ENCODE measurements at places on chromosomes 12 and 14. TPM values are rescaled to one million over a fixed set of nuclear protein-coding genes. Genes with fewer than 3 reads are reported as not detected.

Gene ANKRD52
- 49.1 TPM for total RNA-seq

Gene AKAP6
- total RNA-seq = 600 TPM

Gene SYCP3
- total RNA-seq = not detected

Gene KLRG1
- 5.2 TPM for total RNA-seq

Gene DCN
- total RNA-seq = not detected

Gene FBLN5
- total RNA-seq = not detected

Gene CCDC184
- 36.2 TPM for total RNA-seq

Gene P2RX2
- total RNA-seq = 4.1 TPM

Gene IFNG-AS1
- total RNA-seq = not detected

Gene CEBPE
- not detected for total RNA-seq

Gene KRT86
- not detected for total RNA-seq

Gene OAS1
- total RNA-seq = not detected

Gene APOF
- not detected for total RNA-seq

Gene FGF23
- total RNA-seq = not detected

Gene AMHR2
- not detected for total RNA-seq

Gene PGF
- 7.9 TPM for total RNA-seq

Gene CACNA2D4
- not detected for total RNA-seq

Gene HNF1A
- total RNA-seq = not detected

Gene LIMA1
- 69.4 TPM for total RNA-seq

Gene FGD6
- 42.1 TPM for total RNA-seq

Gene CLEC12A
- total RNA-seq = not detected

Gene TPH2
- total RNA-seq = 0.34 TPM

Gene DNAJC22
- total RNA-seq = 4.5 TPM

Gene NELL2
- total RNA-seq = 140 TPM

Gene FAM222A
- 18.1 TPM for total RNA-seq

Gene TAS2R13
- total RNA-seq = 2.0 TPM

Gene NTN4
- total RNA-seq = 0.59 TPM

Gene CCND2
- total RNA-seq = 98.0 TPM

Gene NID2
- 2.6 TPM for total RNA-seq

Gene HCAR2
- total RNA-seq = not detected

Gene NUAK1
- 18.8 TPM for total RNA-seq

Gene LHX5
- 3.1 TPM for total RNA-seq

Gene CD27
- total RNA-seq = not detected

Gene SH2B3
- total RNA-seq = 18.1 TPM

Gene GYS2
- not detected for total RNA-seq

Gene ADGRD1
- total RNA-seq = 0.96 TPM

Gene SENP1
- 24.2 TPM for total RNA-seq

Gene FAIM2
- total RNA-seq = 3.5 TPM

Gene P2RX7
- not detected for total RNA-seq

Gene FITM1
- 0.66 TPM for total RNA-seq

Gene TUBA1B
- 924 TPM for total RNA-seq
